NCI-H1105 treated with DMSO at 0.1 percent for 48 hours (cell line): ENCODE measurements at places on chromosomes 3 and 15.

DNA sequence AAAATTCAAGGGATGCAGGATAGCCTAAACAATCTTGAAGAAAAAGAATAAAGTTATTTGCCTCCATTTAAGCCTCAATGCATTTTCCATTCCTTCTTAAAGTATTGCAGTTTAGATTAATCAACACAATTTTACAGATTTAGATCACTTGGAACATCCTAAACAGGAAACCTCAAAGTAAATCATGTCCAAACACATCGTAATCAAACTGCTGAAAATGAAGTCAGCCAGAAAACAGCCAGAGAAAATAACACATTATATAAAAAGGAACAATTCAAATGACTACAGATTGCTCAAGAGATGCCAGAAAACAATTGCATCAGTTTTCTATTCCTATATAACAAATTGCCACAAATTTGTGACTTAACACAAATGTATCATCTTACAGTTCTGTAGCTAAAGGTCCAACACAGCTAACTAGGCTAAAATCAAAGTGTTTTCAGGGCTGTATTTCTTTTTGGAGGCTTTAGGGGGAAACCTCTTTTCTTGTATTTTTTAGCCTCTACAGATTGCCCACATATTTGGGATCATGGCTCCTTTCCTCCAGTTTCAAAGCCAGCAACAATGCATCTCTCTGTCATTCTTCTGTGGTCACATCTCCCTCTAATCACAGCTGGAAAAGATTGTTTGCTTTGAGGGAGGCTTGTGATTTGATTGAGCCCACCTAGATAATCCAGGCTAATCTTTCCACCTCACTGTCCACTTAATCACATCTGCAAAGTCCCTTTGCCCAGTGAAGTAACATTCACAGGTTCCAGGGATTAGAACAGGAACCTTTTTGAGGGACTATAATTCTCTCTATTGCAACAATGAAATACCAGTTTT, 543.3 kb upstream of the UBE2E2 start:
- no peak for DNase-seq

- DNase-seq, result no peak
Observed at GRCh38 chr3:143273975-143274690, 154.6 kb downstream of the CHST2 start.

DNA sequence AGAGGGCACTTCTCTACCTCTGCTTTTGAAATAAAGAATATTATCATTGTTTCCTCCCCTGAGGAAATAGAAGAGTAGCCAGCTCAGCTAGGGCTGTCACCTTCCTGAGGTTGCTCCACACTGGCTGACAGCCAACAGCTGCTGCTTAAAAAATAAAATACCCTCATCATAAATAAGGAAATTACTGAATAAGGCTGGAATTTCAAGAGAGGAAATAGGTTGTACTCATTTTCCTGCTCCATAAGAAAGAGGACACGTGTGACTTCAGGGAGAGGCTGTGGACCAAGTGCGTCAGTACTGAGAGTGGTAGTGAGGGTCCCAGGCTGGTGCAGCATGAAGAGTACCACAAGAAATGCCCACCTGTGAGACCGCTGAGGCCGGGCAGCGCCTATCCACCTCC, 8.1 kb upstream of the C2CD4B start:
- DNase-seq, result no peak

- DNase-seq, result no peak
Observed at GRCh38 chr3:17342119-17342518, 400.3 kb downstream of the TBC1D5 start.

- DNase-seq, result no peak
Observed at GRCh38 chr3:197023998-197024651, 5.5 kb downstream of the MELTF start.

DNA sequence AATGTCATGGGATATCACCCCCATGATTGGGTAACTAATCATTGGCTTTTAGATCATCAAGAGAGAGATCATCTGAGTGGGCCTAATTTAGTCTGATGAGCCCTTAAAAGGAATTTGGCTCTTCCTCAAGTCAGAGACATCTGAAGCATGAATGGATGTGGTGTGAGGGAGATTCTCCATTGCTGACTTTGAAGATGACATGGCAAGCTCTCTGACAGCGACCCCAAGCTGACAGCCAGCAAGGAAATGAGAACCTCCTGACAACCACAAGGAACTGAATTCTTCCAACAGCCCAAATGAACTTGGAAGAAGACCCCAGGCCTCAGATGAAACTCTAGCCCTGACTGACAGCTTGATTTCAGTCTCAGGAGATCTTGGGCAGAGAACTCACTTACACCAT, 108.4 kb upstream of the SPATA12 start:
- no peak for DNase-seq
